ENCODE measurements at places on chromosomes 1 and 21.
A peak's percentile ranks its signal among the peaks of the same experiment; 100 is the strongest.

GRCh38 chr1:200257235-200257634 is 152.6 kb downstream of the ZNF281 start:
- DNase-seq = no peak

DNA sequence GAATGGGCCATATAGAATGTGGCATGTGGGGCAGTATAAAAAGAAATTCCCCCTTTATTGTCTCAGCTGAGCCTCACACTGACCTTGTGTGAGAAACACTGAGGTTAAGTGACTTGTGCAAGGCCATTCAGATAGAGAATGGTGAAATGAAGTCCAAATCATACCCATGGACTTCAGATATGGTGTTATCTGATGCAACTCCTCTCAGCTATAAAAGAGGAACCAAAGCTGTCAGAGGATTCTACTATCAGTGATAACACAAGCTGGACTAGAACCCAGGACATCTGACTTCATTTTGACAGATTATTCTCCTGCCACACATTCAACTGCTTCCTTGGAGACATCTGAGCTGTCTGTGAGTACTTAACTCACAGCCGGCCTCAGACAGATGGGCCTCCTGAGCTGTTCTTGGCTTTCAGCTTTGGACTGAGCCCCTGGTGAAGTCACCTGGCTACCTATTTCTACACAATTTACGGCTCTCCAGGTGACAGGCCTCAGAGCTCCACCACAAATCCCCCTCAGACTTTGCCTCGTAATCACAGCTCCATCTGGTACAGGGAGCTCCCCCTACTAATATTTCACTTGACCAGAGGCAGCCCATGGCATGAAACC is 104.6 kb downstream of the PLXNA2 start:
- DNase-seq = no peak

DNA sequence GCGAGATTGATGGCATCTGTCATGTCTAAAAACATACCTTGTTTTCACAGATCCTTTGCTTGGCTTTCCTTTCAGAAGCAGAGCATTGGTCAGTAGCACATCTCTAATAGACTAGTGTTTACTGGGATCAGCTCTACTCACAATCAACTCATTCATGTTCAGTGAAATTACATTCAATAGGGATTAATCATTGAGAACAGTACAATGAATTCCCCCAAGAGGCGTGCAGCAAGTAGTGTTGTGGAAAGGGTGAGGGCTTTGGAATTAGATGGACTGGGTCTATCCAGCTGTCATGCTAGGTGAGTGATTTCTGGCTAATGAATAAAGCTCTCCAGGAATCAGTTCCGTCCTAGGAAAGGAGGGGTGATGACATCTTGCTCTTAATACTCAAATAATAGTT is 155.2 kb upstream of the COA6 start:
- DNase-seq = no peak

DNA sequence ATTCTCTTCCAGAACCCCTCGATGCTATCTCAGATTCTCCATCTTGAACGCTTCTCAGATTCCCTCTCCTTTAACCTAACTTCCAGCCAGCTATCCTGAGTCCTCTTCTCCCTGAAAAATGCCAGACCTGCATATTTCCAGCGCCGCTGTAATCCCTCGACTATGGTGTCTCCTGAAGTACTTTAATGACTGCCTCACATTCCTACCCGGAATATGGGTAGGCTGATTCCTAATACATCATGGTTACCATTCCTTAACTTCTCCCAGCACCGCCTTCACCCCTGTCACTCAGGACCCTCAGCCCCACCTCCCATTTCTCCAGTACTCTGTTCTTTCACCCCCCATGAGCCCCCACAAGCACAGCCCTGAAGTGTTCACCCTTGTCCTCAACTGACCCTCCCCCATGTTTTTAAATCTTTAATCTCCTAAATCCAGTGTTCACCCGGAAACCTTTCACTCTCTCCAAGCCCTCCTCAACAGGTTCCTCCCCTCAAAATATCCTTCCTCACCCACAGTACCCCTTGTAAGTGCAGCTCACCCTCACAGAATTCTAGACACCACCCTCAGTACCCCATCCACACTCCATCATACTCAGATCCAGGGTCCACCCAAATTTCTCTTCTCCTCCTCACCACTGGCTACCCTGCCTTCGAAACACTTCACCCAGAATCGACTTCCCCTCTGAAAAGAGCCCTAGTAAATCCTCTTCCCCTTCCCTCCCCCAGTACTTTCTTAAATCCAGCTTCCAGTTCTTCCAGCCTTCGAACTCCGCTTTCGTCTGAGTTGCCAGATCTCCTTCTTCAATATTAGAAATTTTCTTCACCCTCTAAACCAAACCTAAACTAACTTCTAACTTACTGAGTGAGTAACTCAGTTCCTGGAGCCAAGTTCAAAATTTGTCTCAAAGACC is 922 bp downstream of the CPT2 start:
- no peak for DNase-seq

DNA sequence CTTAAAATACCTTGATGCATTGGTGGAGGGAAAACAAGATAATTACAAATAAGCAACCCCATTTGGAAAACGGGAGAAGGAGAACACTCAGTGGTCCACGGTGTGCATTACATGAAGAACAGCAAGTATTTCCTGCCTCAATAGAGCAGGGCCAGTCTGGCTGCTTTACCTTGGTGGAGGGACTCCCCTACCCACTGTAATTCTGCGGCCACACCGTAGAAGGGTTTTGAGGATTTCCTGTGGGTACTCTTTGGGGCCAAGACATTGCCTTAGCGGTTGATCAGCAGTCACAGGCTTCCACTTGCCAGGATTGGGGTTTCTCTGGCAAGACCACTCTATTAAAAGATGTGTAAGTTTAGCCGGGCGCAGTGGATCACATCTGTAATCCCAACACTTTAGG is 16.3 kb upstream of the TMEM54 start:
- DNase-seq = peak; percentile 18

Measured in NK-92 treated with Interleukin-12 subunit alpha and Interleukin-12 subunit beta, amount 100 ng/mL, for 24 hours (cell line).